ENCODE measurements at places on chromosomes 13 and 19.

DNA sequence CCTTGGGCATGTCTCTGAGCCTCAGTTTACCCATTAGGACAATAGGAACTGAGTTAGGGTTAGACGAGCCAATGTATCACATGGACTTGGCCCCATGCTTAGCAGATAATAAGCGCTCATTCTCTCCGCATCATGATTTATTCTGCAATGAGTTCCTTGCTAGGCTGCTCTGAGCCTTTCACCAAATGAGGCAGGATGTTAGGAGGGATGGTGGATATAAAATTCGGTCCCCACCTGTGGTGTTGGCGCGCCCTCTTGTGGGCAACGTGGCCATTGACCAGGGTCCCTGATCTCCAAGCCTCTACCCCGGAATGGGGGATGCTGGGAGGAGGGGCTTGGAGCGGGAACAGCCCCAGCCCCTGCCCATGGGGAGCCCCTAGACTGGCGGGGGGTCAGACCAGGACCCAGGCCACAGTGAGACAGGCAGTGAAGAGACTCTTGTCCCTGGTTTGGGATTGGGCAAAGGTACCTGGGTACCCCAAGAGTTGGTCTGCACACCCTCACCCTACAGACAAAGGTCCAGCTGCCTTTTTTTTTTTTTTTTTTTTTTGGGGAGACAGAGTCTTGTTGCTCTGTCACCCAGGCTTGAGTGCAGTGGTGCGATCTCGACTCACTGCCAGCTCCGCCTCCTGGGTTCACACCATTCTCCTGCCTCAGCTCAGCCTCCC, 43.9 kb downstream of the CERS4 start:
- DNase-seq, result peak; percentile 84

- no peak for DNase-seq
Observed at GRCh38 chr13:58119351-58119750, 487.8 kb downstream of the PCDH17 start.

- no peak for DNase-seq
Observed at GRCh38 chr19:54392105-54392504, 23.2 kb upstream of the TTYH1 start.

- DNase-seq, result peak; percentile 36
Observed at GRCh38 chr19:34232566-34233481, 21.5 kb upstream of the GARRE1 start.

GRCh38 chr13:114099191-114099590, 33.2 kb downstream of the RASA3 start:
- DNase-seq, result peak; percentile 75

DNA sequence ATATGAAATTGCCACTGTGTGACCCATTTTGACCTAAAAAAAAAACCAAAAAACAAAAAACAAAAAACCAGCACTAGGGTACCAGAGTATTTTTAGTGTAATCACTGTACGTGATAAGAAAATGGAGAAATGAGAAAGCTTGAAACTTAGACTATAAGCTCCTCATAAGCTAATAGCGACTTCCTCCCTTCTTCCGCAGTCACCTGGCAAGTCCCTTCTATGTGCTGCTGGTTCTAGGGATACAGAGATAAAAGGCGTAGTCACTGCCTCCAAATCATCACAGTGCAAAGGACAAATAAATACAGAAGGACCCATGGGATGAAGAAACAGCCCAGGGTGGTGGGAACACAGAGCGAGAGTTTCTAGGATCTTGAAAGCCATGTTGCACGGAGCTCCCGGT, 190.3 kb downstream of the TM9SF2 start:
- DNase-seq, result no peak

GRCh38 chr19:32372726-32373517, 27.5 kb downstream of the ZNF507 start:
- DNase-seq, result no peak

GRCh38 chr13:90686442-90686841, 661.0 kb upstream of the MIR17HG start:
- DNase-seq, result no peak

- DNase-seq, result no peak
Observed at GRCh38 chr13:40388617-40389016, 277.8 kb downstream of the FOXO1 start.

DNA sequence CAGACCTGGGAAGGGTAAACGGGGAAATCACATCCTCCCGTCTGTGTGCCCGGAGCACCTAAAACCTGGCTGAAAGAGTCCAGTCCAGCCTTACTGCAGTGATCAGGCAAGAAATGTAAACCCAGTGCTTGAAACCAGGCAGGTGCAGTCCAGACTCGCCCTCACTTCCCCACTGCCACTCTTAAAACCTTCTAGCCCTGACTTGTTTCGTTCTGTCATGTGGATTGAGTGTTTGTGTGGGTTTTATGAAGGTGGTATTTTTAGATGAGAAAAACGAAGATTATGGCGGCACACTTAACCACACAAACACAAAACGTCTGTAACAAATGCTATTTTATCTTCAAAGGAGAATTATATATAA, 839 bp upstream of the CKAP2 start:
- DNase-seq, result no peak

GRCh38 chr13:42395086-42395821, 123.3 kb downstream of the AKAP11 start:
- DNase-seq, result no peak

GRCh38 chr13:84303035-84303434, 420.8 kb upstream of the SLITRK1 start:
- DNase-seq, result no peak

GRCh38 chr19:16791942-16792341, 37.3 kb upstream of the SIN3B start:
- no peak for DNase-seq

DNA sequence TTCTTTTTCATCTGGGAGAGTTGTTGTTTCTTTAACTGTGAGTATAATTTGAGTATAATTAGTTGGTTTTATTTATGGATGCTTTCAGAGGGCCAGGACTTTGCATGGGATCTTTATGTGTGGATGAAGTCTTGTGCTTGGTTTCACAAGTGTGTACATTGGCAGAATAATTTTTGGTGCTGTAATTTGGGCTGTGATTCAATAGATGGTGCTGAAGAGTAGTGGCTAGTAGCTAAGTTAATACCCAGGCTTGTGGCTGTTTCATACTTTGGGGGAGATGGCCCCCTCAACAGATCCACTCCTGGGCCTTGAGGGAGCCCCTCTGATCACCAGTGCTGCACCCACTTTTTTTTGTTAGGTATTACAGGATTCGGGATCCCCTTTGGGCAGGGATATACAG, 1142.4 kb downstream of the SLITRK1 start:
- DNase-seq, result no peak

DNA sequence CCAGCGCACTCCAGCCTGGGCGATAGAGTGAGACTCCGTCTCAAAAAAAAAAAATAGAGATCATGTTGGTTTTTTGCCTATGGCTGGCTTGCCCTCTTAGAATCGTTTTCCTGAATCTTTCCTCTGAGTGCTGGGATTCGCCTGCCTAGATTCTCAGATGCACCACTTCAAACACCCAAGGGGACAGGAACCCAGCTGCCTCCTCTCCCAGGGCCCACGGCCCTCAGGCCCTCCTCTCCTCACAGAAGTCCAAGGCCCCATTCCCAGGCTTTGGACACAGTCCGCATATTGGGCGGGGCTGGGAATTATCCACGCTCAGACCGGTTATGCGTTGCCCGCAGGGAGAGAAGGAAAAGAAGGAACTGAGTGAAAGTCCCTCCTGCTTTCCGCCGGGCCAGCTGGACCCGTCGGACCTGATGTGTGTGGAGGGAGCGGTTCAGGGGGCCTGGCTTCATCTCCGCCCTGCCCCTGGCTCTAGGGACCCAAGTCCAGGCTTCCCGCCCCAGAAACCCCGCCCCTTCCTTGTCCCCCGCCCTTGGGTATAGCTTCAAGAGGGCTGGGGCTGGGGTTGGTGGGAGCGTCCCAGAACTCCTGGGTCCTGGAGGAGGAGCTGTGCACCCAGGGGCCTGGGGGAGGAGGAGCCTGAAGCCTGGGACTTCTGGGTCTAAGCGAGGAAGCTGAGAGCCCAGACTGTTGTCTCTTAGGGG, 5.8 kb downstream of the PPFIA3 start:
- DNase-seq, result no peak

- DNase-seq, result no peak
Observed at GRCh38 chr19:56594446-56594782, 688 bp upstream of the ZNF71 start.

- no peak for DNase-seq
Observed at GRCh38 chr19:54133312-54133956, 4.1 kb upstream of the CNOT3 start.

DNA sequence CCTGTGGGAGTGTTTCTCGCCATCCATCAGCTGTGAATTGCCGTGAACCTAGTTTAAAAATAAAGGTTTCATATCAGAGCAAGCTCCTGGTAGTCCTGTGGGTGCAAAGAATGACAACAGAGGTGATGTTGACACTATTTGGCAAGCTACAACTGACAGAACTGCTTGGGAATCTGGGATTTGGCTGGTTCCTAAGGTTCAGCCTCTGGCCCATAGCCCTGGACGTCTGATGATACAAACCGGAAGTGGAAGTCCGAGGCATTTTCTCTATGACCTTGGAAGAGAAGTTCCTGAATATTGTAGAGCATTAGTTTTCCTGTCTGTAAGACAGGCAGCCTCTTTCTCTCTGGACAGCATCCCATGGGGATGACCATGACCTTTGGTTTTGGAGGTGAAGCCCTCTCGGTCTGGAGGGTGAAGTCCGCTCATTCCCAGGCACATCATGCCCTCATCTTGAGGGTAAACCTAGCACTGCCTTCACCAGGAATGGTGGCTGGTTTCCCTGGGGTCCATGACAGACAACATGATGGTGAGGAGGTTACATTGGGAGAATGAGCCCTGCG, 29.1 kb downstream of the GATAD2A start:
- no peak for DNase-seq

GRCh38 chr19:54462655-54463530, 685 bp downstream of the LENG9 start:
- DNase-seq, result peak; percentile 50

GRCh38 chr19:41442473-41443355, at the start of gene ERICH4:
Gene ERICH4, plus strand, starts transcription at chr19:41443156. Its CDS starts 14 bp downstream, at chr19:41443170.
- DNase-seq, result no peak

- DNase-seq, result no peak
Observed at GRCh38 chr19:14814982-14815652, 19.9 kb downstream of the OR7A5 start.
